Fibroblast of skin of right biceps (primary cell): ENCODE measurements at places on chromosomes 5 and 9.

- DNase-seq, result no peak
Measured at GRCh38 chr5:173316339-173317020, 11.7 kb downstream of the STC2 start.

DNA sequence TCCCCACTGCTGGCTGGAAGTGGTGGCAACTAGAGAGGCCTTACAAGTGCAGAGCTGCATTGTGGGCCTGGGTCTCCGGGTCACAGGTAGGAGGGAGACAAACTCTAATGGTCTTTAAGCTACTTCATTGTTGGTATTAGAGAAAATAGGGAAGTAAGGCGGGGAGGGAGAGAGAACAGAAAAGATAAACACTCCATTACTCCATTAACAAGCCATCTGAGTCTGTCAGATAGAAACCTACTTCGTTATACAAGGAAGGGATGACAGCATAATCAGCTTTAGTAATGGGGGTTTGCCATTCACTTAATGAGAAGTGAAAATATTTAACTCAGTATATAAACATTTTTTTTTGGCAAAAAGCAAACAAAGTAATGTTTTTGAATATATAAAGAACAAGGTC is 107.4 kb downstream of the TLE1 start:
- DNase-seq, result no peak

GRCh38 chr5:149198148-149198547 is 56.9 kb downstream of the ABLIM3 start:
- DNase-seq, result no peak

- no peak for DNase-seq
Measured at GRCh38 chr5:62922191-62922590, 343.6 kb downstream of the LRRC70 start.

GRCh38 chr5:4991925-4992324 is 148.2 kb upstream of the ADAMTS16 start:
- DNase-seq, result no peak

- DNase-seq, result peak; percentile 38
Measured at GRCh38 chr5:107874795-107875194, 204.1 kb upstream of the EFNA5 start.
